MG63 (cell line): ENCODE measurements at places on chromosomes 3 and 15.

DNA sequence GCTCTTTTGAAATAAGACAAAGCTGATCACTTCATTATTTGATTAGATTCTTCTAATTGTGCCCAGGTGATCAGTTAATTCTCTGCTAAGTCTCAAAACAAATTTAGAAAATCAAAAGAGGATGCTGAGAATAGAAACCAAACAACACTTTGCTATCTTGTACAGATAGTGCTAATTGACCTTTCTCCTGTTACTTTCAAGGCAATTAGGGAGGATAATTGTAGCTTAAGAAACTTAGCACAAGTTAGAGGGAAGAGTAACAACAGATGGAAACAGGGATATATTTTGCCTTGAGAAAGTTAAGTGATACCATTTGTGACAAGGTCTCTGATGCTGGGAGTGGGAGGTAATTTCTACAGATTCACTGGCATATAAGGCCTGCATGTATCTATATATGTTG, 344.8 kb upstream of the GRM7 start:
- DNase-seq = no peak

- no peak for DNase-seq
Measured at GRCh38 chr3:103613397-103614156, 1178.8 kb downstream of the ZPLD1 start.

DNA sequence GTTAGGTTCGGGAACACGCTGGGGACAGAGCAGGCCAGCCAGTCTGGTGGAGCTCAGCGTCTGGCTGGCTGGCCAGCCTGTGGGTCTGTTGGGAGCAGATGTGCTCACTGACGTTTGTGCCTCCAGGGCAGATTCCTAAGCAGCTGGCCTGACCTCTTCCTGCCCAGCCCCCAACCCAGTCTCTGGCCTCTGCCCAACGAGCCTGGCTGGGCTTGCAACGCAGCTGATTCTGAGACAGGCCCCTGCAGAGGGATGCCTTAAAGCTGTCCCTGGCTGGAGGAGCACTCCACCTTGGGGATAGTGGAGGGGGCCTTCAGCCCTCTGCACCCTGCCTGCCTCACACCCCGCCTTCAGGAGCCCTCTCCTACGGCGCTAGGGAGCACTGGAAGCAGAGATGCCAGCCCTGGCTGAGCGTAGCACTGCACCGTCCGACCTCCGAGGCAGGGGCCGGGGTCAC, 46.0 kb downstream of the KLF13 start:
- peak; percentile 17 for DNase-seq

DNA sequence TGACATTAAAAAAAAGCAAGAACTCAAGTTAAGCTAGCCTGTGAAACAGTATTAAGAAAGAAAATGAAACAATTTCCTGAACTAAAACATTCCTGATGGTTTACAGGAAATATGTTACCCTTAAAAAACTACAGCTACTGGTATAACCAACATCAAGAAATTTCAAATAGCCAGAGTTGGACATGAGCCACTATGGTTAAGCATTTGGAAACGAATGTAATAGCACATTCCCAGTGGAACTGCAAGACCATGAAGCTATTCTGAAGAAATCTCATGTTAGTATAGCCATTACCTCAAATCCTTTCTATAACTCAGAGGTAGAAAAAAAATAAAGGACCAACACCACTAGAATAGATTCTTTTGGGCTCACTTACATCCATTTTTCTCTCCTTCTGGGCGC, 30.2 kb downstream of the CPNE4 start:
- DNase-seq = no peak

DNA sequence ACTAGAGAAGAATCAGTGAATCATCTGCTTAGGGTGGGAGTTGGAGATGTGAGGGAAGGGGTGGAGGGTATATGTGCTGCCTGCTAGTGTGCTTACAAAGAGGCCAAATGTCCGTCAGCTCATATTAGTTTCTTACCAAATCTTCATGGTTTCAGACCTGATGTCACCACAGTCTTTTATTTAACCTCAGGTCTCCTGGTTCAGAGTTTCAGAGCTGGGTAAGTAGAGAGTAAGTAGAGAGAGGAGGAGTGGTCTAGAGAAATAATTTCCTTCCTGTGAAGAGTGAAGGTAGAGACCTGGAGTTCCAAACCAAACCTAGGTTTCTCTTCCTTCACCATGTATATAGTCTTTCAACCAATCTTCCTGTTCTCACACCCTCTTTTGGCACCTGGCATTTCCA, 17.5 kb upstream of the P2RY1 start:
- no peak for DNase-seq

- peak; percentile 26 for DNase-seq
Measured at GRCh38 chr15:41001524-41002214, 48.4 kb downstream of the CHAC1 start.

- no peak for DNase-seq
Measured at GRCh38 chr15:73578026-73578425, 55.2 kb downstream of the NPTN start.

- no peak for DNase-seq
Measured at GRCh38 chr3:67587811-67588210, 66.6 kb downstream of the SUCLG2 start.

GRCh38 chr3:101966226-101966625, 116.9 kb downstream of the NFKBIZ start:
- DNase-seq = no peak

DNA sequence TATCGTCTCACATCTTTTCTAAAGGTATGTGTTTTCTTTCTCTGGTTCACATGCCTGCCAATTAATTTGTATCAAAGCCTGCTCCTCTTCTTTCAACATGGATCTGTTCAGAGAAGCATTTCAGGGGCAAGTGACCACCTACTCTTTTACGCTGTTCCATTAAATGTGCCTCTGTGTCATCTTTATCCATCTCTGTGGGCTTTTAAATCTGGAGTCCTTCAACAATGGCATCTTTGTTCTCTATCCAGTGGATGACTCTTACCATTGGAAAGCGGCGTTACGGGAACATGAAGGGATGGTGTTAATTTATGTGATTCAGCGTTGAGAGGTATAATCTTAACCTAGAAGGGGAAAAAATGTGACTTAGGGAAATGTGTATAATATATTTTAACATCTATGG, 92.7 kb upstream of the CFAP20DC start:
- DNase-seq = no peak

DNA sequence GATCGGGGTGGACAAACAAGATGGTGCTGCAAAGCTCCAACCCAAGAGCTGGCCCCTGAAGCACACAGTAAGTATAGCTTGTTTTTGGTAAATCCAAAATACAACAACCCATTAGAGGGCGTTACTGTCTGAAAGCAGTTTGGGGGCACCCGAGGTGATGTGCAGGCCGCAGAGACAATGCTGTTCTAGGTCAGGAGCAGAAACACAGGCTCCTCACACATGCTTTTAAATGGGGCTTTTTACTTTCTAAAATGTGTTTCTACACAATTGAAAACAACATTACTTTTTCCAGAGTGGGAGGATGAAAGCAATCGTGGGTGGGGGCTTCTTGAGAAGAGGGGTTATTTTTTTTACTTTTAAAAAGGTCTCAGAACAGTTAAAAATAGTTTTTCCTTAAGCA, 1029.3 kb upstream of the CFAP20DC start:
- DNase-seq = no peak

DNA sequence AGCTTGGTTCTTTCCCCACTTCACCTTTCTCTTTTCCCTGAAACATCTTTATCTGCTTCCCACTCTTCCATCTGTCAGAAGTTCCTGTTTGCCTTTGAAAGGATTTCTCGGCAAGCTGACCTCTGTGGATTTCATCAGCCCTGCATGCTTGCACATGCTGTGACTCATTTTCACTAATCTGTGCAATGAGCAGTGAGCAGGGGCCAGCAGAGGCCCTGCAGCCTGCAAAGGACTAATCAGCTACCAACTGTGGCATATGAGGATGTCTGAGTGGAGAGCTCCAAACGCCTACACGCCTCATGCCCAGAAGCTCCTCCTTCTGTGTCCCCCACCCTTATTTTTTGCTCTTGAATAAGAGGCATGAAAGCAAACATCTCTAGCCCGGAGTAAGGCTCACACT, 333.0 kb upstream of the SEMA6D start:
- peak; percentile 90 for DNase-seq

DNA sequence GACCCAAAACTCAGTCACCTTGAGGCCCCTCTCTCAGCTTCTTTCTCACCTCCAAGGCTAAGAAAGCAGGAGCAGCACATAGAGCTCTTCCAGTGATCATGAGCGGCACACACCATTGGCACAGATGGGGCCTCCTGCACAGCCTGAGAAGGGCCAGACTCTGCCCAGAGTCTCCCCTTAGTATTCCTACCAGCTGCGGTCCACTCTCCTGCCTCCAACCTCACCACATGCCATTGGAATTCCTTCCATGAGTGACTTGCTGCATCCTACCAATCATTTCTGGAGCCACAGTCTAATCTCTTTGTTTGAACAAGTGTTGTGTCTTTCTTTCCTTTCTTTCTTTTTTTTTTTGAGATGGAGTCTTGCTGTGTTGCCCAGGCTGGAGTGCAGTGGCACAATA, 39.3 kb downstream of the CDCP1 start:
- no peak for DNase-seq

DNA sequence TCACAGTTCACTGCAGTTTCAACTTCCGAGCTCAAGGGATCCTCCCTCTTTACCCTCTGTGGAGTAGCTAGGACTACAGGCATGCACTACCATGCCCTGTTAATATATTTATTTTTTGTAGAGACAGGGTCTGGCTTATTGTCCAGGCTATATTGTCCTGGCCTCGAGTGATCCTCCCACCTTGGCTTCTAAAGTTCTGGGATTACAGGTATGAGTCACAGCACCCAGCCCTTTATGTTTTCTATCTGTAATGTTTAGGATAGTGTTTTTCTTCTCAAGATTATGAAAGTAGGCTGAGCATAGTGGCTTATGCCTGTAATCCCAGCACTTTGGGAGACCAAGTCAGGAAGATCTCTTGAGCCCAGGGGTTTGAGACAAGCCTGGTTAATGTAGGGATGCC, 11.9 kb upstream of the SCG3 start:
- no peak for DNase-seq

DNA sequence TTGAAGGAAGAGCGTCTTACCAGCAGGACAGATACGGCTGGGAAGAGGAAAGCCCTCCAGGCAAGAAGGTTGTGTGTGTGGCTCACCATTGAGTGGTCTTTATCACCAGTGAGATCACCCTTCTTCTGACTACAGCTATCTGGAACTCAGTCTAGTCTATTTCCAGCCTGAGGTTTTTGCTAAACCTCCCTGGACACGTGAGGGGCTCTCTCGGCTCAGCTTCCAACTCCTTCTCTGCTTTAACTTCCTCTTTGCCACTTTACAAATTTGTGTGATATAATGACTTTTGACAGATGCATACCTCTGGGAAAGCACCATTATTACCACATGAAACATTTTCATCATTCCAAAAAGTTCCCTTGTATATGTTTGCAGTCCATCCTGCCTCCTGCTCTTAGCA, 15.3 kb upstream of the ROPN1 start:
- DNase-seq = no peak

DNA sequence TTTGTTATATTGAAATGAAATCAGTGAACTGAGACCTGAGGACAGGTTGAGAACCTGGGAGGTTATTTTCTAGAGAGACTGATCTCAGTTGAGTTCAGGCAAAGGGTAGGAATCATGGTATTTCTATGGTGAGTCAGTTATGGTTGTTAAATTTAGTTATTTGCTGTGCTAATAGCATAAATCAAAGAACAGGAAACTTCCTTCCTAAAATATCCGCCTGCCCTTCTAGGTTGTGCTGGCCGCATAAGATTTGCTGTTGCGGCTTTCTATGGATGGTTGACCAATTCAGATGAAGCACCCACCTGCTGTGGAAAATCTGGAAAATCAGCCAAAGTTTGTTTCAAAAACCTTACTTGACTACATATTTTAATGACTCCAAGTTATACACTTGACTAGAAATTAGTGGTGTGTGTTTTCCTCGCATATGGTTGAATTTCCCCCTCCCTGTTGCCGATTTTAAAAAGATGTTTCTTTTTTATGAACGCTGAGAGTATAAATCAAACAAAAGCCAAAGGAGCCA, 52.6 kb downstream of the PLCL2 start:
- no peak for DNase-seq

DNA sequence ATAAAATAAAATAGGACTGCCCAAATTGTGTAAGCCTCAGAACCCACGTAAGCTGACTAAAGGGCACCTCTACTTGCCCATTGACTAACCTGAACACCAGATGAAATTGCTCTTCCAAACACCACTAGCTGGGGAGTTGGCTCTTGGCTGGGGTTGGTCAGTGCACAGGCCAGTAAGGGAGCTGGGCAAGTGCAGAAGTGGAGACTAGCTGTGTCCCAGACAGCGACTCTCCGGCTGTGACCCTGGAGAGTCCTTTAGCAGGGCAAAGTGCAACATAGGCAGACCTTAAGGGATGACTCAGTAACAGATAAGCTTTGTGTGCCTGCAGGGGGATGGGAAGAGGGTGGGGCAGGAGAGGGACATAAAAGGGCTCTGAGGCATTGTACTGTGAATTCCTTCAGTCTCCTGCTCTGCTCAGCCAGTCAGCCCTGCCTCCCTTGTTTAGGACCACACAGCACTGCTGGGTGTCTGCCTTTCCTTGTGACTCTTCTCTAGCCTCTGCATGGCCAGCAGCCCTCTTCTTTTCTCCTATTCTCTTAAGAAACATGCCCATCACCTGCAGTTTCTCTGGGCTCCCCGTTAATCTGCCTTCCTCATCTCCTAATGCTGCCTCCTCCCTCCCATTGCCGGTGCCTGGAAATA, 13.2 kb downstream of the NR1I2 start:
- peak; percentile 28 for DNase-seq

GRCh38 chr3:25427563-25427941, 511 bp upstream of the RARB start:
- no peak for DNase-seq

GRCh38 chr3:77381431-77381830, 341.5 kb downstream of the ROBO2 start:
- no peak for DNase-seq

DNA sequence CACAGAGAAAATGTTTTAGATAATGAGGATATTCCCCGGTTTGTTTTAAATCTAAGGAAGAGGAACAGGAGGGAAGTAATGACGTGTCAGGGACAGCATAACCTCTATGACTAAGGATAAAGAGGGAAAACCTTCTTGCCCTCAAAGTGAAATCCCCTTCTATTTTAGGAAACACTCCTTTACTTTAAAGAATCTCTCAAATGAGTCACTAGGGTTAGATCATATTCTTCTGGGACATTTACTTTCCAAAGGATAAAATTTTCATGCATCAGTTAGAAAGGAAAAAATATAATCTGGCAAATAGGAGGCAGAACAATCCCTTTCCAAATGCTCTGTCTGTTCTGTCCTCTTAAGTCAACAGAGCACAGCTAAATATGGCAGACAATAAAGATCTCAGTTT, 43.2 kb upstream of the UBE2E2 start:
- no peak for DNase-seq

GRCh38 chr3:41318520-41318919, 119.2 kb downstream of the CTNNB1 start:
- DNase-seq = peak; percentile 7

GRCh38 chr3:145333931-145334330, 827.1 kb downstream of the PLOD2 start:
- no peak for DNase-seq

GRCh38 chr15:88098361-88098760, 158.2 kb downstream of the NTRK3 start:
- DNase-seq = no peak

GRCh38 chr15:58171476-58172061, 33.4 kb downstream of the AQP9 start:
- no peak for DNase-seq

GRCh38 chr3:110193074-110193473, 855.7 kb upstream of the DPPA4 start:
- no peak for DNase-seq
